Vagina (tissue), 2 donors: ENCODE measurements at places on chromosomes 13 and 19. TPM values are rescaled to one million over a fixed set of nuclear protein-coding genes. Genes with fewer than 3 reads are reported as not detected.

NCAN gene
- not detected for total RNA-seq

NXNL1 gene
- not detected for total RNA-seq

AXL gene
- 53.5 TPM for total RNA-seq

TJP3 gene
- 17.7 TPM for total RNA-seq

DNA sequence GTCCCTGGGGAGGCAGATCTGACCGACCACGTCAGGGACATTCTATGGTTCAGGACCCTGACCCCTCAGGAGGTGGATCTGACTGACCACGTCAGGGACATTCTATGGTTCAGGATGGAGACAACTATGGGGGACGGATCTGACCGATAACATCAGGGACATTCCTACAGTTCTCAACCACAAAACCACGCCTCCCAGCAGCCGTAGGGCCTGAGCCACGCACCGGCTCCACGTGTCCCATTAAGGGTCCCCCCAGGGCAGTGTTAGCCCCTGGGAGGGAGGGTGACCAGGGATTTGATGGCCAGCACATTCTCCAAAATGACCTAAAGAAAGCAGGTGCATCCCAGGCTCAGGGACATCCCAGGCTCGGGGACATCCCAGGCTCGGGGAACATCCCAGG is 49.0 kb upstream of the C13orf46 start:
- no peak for DNase-seq

GRCh38 chr19:10334588-10335351 is 1.4 kb upstream of the RAVER1 start:
- no peak for DNase-seq

- no peak for DNase-seq
These were observed 15.3 kb upstream of the RANBP3 start for GRCh38 chr19:5993201-5993600.

GRCh38 chr13:48976576-48977285 is 1.0 kb downstream of the FNDC3A start:
- DNase-seq = no peak

DNA sequence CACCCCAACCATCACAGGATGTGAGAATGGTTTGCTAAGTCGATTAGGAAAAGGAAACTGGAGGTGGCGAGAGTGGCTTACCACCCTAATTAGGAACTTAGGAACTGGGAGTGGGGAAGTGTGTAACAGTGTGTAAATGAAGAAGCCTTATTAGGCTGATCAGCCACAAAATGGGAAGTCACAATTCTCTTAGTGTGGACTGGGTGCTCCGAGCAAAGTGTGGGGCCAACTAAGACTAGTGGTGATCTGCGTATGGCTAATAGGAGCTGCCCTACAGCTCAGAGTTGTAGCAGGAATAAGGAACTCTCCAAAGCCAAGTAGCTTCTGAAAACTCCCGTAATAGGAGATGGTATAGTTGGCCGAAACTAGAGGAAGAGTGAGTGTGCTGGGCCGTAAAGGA is 7.6 kb downstream of the SIGLEC11 start:
- no peak for DNase-seq

DNA sequence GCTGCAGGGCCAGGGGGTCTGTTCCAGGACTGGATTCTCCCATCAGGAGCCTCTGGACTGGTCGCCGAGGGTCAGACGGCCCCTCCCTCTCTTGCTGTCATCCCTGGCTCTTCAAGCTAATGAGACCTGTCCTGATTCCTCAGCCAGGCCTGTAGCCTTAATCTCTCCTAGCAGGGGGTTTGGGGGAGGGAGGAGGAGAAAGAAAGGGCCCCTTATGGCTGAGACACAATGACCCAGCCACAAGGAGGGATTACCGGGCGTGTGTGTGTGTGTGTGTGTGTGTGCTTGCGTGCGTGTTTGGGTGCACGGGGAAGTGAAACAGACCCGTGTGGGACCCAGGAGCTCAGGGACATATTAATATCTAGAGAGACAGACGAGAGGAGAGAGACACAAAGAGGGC is 1.9 kb upstream of the CRX start:
- DNase-seq = no peak

- no peak for DNase-seq
These were observed 100.5 kb upstream of the TEX29 start for GRCh38 chr13:111219950-111220349.
